ENCODE measurements at places on chromosomes 11 and 22.

GRCh38 chr11:73950869-73951710 is at the start of gene DNAJB13:
DNAJB13 (plus strand) TSS chr11:73951026; CDS start chr11:73951070, 44 bp downstream.
- DNase-seq = no peak

DNA sequence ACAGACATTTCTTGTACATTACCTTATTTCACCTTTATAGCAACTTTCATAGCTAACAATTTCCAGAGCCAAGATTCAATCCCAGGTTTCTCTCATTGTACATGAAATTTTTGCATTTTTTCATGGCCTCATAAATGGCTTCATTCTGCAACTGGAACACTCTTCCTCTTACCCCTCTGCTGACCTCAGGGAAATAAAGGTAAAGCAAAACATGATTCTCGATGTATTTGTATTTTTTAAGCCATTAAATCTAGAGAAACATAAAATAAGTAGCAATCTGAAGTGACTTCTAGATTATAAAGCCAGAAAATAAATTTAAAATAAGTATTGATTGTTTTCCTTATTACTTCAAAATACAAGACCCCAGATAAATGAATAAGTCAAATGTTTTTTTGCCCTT is at the start of gene OR5T2:
OR5T2 (minus strand) TSS at position 101 of the 400 bp plus-strand sequence. CDS start 1,193 bp downstream, outside the sequence.
- DNase-seq = no peak

GRCh38 chr22:36386900-36387708 is 663 bp downstream of the MYH9 start:
- DNase-seq = no peak

DNA sequence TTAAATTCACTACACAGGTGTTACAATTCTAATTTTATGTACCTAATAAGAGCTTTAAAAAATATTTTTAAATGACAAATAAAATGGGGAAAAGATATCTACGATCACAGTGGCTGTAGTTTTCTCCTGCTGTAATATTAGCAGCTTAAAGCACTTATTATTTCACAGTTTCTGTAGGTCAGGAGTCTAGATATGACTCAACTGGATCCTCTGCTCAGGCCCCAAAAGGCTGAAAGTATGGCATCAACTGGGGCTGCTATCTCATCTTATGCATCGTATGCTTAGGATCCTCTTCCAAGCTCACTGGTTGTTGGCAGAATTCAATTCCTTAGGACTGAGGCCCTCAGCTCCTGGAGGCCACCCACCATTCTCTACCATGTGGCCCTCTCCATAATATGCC is 12.8 kb downstream of the FBXO3 start:
- DNase-seq = no peak

GRCh38 chr11:119229741-119230140 is 23.6 kb downstream of the CBL start:
- DNase-seq = no peak

DNA sequence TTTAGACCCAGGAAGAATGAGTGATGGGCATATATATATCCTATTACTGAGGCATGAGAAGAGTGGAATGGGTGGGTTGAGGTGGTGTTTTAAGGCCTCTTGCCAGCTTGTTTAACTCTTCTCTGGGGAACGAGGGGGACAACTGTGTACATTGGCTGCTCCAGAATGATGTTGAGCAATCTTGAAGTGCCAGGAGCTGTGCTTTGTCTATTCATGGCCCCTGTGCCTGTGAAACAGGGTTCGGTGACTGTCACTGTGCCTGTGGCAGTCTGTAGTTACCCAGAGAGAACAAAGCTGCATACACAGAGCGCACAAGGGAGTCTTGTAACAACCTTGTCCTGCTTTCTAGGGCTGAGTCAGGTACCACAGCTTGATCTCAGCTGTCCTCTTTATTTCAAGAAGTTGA is 11.7 kb downstream of the LIMK2 start:
- no peak for DNase-seq

Data from COR-L47 (cell line).